Psoas muscle (tissue), 8 donors: ENCODE measurements at places on chromosomes 7 and 10. TPM values are rescaled to one million over a fixed set of nuclear protein-coding genes. Genes with fewer than 3 reads are reported as not detected.

GRCh38 chr10:22607261-22607660 is 107.1 kb downstream of the PIP4K2A start:
- DNase-seq = no peak

GRCh38 chr7:51009716-51010496 is 227.2 kb upstream of the GRB10 start:
- no peak for DNase-seq

The RASA4B gene
- 139 TPM for total RNA-seq

The WNT8B gene
- total RNA-seq = not detected

The TMEM176B gene
- 4.4 TPM for total RNA-seq

DNA sequence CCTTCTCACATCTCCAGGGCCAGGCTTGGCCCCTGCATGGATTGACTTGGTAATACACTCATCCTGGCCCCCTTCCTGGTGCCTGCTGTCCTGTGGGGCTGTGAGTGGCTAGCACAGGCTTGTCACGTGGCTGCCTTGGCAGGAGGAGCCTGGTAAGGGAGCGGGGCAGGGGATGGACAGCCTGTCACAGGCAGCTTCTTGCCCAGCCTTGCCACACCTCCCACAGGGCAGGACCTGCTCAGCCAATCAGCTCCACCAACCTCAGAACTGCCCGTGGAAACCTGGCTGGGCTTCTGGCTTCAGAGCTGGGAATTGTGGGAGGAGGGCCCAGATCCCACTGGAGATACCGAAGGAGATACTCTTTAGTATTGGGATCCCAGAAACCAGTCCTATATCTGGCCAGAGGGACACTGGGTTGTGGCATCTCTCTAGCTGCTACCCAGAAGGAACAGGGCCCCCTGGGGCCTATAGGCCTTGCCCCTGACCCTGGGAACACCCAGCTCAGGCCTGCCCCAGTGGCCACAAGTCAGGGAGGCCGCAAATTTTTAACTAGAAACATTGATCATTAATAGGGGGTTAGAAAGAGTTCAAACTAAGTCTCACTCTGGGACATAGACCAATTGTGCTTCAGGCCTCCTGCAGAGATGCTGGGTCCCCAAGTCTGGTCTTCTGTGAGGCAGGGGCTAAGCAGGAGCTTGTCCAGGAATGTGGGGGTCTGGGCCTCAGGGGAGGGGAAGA is at the start of gene HOGA1:
Gene HOGA1 (plus strand): TSS at position 330 of the 738 bp plus-strand sequence. CDS start 315 bp downstream, at position 645.
- peak; percentile 90 for DNase-seq

GRCh38 chr7:119647286-119647685 is 625.7 kb upstream of the KCND2 start:
- no peak for DNase-seq

DNA sequence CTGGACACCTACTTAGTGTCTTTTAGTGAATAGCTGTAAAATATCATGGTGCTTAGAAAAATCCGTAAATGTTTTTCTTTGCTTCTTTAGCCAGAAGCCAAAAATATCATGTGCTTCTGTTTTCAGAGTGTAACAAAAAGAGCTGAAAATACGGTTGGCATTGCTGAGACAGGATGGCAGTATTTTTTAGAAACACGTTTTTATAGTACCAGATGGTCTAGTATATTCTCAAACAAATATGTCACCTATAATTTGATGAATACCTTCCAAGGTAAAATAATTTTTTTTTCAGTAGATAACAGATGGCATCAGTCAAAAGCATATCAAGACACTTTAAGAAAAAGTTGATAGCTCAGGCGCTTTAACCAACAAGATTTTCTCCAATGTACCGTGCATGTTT is 326.6 kb downstream of the PHF14 start:
- DNase-seq = no peak

GRCh38 chr10:15365692-15366091 is 5.4 kb downstream of the FAM171A1 start:
- no peak for DNase-seq

- DNase-seq = no peak
Observed at GRCh38 chr7:27173511-27173955, 587 bp downstream of the HOXA10 start.

DNA sequence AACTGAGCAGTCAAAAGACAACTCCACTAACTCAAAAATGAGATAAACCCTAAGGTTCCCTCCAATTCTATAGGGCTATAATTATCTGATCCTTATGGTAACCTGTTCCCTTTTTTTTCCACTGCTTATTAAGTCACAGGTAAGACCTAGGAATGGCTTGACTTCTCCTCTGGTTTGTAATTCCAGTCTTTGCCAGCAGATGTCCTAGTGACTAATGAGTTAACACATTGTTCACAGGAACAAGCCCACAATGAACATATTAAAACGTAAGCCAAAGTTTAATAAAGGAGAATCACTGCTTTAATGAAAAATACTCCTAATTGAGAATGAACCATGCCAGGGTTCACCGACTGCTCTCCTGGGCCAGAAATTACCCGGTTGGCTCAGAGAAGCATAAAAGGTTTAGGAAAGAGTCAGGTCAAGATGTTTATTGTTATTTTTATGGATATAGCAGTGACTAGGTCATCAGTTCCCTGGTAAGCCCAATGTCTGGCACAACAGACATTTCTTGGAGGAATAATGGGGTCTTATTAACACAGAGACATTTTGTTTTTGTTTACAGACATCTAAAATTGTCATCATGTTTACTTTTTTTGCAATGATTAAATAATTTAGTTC is 120.1 kb downstream of the ELAPOR2 start:
- DNase-seq = no peak

The TMEM270 gene
- total RNA-seq = not detected

The LMOD2 gene
- total RNA-seq = 1,114 TPM

DNA sequence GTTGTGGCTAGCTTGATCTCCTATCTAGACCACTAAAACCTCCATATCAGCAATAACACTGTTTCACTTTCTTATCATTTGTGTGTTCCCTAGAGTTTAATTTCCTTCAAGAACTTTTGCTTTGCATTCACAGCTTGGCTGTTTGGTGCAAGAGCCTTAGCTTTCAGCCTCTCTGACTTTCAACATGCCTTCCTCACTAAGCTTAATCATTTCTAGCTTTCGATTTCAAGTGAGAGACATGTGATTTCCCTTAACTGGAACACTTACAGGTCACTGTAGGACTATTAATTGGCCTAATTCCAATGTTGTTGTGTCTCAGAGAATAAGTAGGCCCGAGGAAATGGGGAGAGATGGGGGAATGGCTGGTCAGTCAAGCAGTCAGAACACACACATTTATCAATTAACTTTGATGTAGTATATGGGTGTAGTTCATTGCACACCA is 10.6 kb upstream of the BPGM start:
- DNase-seq = no peak

The AKR1D1 gene
- not detected for total RNA-seq

The FFAR4 gene
- total RNA-seq = not detected

DNA sequence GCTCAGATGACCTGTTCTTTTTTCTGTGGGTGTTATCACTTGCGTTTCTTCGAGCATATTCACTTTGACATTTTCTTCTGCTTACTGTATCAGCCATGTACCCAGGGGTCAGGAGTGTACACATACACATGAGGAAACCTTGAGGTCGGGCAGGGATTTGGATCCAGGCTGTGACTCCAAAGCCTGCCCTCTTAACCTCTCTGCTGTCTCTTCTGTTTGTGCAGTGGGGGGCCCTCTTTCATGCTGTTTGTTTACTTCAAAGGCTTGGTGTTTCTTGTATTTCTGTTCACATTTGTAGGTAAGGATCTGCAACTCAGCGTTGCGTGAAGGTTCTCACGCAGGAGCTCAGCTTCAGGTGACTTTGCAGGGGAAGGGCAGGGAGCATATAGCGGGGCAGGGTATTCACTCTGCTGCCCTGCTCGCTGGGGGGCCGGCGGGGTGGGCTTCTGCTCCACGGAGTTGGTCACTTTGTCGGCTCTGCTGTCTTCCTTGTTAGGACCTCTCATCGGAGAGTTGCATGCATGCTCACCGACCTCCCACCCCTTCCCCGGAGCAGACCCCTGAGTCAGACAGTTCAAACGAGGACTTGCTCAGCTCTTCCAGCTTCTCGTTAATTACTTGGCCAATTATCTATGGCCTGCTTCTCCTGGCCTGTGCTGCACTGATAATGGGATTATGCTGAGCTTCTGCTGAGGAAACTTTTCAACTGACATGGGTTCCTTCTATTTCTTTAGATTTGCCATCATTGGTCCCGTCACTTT is 77.5 kb downstream of the SDK1 start:
- DNase-seq = no peak

- DNase-seq = no peak
Observed at GRCh38 chr7:104980841-104981671, 32.9 kb upstream of the KMT2E start.

- no peak for DNase-seq
Observed at GRCh38 chr7:24659505-24659904, 86.3 kb downstream of the PALS2 start.
